ENCODE measurements at places on chromosomes 5 and 9.
A peak's percentile ranks its signal among the peaks of the same experiment; 100 is the strongest.

DNA sequence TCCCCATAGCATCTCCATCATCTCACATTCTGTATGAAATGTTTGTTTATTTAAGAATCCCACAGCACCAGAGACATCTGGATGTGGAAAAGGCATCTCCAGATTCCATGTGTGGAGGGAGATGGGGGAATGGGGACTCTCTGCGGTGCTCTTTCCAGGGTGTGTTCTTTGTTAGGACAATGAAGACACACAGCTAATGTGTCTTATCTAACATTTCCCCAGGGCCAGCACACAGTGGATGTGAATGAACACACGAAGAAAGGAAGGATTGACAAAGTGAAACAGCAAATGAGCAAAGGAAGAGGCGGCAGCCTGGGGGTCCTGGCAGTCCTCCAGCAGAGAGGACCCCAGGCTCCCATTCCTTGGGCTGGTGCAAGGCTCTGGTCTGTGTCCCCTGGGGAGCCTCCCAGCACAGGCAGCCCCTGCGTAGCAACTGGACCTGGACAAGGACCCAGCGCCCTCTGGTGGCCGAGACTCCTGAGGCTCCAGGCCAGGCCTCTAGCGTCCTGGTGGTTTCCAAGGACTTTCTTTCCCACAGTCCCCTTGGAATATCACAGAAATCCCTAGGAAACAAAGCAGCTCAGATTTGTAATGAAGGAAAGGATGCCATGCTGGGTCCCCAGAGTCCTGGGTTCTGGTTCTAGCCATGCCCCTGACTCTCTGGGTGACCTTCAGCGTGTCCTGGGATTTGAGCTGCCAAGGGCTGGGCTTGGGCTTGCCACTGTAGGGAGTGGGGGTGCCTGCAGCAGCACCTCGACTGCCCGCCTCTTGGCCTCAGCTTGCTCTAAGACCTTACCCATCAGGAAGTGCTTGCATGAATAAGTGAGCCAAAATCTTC is 3.5 kb upstream of the PDLIM7 start:
- DNase-seq: peak; percentile 85

DNA sequence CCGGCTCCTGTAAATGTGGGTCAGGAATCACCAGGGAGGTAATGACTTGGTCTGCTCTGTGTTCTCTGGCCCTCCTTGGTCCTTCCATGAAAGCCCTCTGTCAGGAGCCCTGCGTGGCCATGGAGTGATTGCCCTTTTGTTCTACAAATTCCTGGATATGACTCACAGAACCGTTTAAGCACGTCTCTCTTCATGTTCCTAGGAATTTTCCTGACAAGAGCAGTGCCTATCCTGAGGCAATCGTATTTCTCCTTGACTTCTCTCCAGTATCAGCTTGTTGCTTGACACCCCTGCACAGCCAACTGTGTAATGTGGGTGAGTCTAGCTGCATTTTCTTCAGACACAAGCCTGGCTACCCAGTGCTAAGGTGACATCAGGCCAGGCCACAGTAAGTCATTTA is 274.3 kb upstream of the ZNF462 start:
- no peak for DNase-seq

DNA sequence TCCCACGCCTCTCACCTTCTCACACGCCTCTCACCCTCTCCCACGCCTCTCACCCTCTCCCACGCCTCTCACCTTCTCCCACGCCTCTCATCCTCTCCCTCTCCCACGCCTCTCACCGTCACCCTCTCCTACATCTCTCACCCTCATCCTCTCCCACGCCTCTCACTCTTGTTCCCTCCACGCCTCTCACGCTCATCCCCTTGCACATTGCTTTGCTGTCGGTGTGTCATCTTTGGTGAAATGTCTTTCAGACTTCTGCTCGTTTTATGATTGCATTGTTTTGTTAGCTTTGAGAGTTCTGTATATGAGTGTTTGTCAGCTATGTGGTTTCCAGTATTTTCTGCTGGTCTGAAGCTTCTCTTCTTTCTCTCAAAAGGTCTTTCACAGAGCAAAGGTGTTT is 102.7 kb downstream of the EHMT1 start:
- no peak for DNase-seq

- no peak for DNase-seq
These were observed 51.0 kb upstream of the IFNK start for GRCh38 chr9:27473111-27473529.

DNA sequence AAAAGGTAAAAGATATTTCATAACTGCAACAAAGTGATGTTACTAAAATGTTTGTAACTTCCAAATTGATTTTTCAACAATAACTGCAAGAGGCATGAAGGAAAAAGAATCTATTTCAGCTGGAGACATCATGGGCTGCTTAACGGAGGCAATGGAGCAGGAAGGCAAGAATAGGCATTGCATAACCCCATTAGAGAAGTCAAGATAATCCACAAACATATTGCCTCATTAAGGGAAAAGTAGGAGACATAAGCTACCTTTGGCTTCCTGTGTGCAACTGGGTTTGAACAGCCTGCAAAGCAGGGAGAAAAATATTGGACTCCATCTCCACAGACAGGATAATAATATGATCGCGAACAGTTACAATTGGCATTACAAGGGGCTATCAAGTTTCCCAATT is 46.7 kb downstream of the SLCO4C1 start:
- DNase-seq: no peak

DNA sequence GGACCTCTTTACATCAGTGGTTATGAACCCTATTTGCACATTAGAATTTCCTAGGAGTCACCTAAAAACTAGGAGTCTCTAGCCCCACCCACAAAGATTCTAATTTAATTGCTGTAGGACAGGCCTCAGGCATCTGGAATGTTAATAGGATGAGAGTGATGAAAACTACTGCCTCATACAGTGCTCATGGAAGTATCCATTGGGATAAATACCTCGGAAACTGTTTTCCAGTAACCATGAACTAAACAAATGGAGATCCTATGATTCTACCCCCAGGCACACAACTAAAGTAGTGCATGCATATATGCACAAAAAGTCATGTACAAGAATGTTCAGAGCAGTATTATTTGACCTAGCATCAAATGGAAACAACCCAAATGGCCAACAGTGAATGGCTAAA is 286.3 kb downstream of the DNAH5 start:
- DNase-seq: no peak

GRCh38 chr9:75147638-75148037 is 59.3 kb downstream of the OSTF1 start:
- no peak for DNase-seq

- DNase-seq: no peak
These were observed 128.1 kb downstream of the CPLANE1 start for GRCh38 chr5:37121027-37121426.

DNA sequence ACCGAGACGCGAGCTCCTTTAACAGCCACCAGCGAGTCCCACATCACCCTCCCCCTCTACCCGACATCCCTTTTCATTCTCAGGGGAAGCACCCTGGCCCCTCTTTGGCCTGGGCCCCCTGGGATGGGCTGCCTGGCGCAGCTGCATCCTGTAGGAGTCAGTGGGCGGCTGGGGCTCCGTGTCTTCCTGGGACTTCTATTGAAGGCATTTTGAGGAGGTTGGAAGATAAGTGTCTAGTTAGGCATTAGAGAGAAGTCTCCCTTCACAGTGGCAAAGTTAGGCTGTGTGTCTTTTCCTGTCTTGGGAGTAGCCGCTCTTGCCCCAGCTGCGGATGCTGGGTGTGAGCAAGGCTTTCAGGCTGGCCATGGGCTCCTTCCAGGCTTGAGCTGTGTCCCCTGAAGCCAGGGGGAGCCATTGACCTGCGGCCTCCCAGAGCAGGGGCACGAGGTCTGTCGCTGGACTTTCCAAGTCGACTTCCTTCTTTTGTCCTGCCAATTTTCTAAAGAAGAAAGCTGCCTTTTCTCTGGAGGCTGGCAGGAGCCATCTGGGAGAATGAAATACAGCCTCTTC is 18.6 kb upstream of the NKD2 start:
- peak; percentile 71 for DNase-seq

- DNase-seq: peak; percentile 7
These were observed 57.2 kb downstream of the EXD3 start for GRCh38 chr9:137365552-137366444.

DNA sequence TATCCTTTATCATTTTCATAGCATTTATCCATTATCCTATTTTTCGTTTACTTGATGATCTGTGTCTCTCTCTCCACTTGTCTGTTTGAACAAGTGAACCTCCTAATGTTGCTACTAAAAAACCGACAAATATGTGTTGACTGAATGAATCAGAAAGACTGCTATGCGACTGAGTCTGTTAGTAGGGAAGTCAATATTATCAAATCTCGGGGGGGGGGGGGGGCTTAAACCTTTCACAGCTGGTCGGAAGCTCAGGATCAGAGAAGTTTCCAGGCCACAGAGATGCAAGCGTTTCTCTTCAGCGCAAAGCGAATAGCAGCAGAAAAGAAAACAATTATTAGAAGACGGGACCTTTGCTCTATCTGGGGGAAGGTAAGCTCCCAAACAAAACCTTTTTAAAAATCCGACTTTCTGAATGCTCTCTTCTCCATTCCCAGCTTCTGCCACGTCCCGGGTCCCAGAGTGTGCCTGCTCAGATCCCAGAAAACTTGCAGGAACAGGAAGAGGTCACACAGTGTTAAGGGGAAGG is 412 bp downstream of the RIOK2 start:
- DNase-seq: no peak

DNA sequence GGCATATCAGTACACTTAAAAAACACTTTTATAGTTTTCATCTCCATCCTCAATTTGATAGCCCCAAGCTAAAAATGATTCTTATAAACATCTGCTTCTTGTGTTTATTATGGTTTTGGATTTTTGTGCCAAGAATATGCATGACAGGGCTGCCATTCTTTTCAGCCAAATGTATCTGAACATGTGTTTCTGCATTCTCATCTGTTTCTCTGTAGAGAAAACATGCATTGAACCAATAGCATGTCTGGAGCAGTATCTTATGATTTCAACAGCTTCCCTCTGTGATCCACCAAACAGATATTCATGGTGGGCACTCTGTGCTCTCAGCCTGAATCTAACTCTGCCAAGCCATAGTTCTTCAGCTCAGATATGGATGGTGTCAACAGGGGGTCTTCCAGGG is 99.3 kb upstream of the ERCC6L2 start:
- DNase-seq: no peak

GRCh38 chr5:148474025-148474511 is 90.3 kb downstream of the FBXO38 start:
- no peak for DNase-seq

DNA sequence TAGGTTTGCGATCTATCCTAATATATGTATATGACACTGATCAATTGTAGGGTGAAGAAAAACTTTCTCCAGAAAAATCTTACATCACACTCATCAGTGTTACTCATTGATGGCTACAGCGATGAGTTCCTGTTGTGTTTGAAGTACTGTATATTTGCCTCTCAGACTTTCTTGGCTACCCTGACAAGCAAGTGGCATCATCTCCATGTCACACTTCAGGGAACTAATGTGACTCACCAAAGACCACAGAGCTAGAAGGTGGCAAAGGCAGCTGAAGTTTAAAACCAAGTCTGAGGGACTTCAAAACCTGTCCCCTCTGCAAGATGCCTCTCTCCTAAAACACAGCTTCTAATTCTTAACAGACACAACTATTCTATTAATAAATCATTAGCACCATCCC is 451.4 kb downstream of the CTNND2 start:
- DNase-seq: no peak

- DNase-seq: no peak
These were observed 10.4 kb downstream of the PTCH1 start for GRCh38 chr9:95506428-95506677.

GRCh38 chr9:12740845-12741244 is 34.0 kb upstream of the LURAP1L start:
- no peak for DNase-seq

DNA sequence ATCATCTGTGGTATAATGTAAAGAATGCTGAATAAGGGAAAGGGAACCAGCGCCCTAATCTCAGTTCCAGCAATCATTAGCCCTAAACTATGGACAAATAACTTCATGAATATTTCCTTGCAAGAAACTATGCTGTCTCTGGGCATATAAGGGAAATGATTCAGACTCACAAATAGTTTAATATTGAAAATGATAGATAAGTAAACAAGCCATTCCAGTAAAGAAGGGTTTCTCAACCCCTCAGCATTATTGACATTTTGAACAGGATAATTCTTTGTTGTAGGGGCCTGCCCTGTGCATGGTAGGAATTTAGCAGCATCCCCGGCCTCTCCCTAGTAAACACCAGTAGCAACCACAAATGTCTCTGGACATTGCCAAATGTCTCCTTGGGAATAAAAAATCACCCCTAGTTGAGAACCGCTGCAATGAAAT is 23.8 kb downstream of the C5 start:
- DNase-seq: no peak

- DNase-seq: no peak
These were observed 217.7 kb upstream of the IER5L start for GRCh38 chr9:129395633-129396364.

DNA sequence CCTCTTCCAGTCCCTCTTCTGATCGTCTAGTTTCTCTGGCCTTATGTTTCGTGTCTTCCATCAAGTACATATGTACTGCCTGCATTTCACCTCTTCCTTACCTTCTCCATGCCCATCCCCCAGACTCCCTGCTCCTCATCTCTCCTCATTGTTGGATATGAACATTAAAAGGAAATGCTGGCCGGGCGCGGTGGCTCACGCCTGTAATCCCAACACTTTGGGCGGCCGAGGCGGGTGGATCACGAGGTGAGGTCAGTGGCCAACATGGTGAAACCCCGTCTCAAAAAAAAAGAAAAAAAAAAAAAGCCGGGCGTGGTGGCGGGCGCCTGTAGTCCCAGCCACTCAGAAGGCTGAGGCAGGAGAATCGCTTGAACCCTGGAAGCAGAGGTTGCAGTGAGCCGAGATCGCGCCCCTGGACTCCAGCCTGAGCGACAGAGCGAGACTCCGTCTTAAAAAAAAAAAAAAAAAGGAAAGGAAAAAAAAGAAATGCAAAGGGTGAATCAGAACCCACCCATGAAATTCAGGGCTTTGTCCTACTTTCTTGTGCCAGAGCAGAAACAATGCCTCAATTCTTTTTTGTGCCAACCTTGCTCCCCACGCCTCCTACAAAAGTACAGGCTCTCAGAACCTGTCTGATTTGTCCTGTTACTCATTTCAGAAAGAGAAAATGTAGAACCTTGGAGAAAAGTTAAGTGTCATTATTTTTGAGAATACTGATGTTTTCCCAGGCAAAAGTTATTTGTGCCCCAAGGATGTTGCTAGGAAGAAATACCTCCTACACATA is 1.5 kb upstream of the ZFR start:
- no peak for DNase-seq

DNA sequence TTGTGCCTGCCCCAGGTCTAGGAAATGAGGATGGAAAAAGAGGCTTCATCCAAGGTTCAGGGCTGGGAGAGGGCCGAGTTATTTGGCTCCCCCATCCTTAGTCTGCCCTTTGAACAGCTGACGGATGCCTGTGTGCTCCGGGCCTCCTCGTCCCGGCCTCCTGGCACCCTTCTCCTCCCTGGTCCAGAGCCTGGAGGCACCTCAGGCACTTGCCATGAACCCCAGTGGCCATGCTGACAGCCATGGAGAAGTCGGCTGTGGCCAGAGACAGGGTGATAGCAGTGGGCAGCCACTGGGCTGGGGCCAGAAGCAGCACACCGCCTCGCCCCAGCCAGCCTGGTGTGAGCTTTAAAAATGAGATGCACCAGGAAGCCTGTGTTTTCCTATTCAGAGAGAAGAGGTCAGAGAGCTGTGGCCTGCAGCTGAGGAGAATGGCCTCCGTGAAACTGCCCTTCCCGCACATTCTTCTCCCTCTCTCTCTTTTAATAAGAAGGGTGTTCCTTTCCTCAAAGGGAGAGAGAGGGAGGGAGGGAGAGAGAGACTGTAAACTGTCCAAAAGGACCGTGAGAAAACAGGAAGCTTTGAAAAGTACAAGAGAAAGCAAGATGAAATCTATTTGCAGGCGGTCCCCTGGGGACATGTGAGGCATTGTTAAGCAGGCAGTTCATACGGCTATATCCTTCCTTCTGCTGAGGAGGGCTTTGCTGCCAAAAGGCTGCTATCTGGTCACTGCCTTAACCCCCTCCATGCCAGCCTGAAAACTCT is 55.3 kb downstream of the ZNF366 start:
- peak; percentile 26 for DNase-seq
